ENCODE measurements at places on chromosomes 12 and 14.
A peak's percentile ranks its signal among the peaks of the same experiment; 100 is the strongest.

DNA sequence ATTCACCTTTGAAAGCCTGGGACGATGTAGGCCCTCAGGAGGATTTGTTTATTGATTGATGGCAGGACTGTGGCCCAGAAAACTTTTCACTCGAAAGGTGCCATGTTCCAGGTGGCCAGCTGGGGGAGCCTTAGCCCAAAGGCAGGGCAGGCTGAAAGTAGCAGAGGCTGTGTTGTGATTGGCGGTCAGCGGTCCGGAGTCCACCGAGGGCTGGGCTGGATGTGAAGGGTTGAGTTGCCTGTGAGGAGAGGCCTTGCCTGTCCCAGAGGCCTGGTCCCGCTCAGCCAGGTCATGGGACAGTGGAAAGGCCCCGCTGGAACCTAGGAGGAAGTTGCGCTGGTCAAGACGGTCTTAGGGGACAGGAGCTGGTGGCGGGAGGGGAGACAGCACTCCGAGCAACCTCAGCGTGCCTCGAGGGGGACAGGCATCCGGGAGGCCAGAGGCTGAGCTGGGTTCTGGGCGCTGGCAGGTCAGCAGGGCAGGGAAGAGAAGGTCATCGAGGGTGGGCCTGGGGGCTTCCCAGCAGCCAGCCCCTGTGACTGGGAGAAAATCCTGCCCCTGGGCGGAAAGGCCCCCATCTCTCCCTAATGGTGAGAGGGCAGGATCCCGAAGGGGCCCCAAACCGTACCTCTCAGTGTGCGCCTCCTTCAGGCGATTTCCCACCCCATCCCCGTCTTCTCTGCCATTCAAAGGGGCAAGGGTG is 26.3 kb downstream of the CMA1 start:
- DNase-seq: peak; percentile 9

GRCh38 chr12:54053751-54054741 is at the start of gene HOXC4:
Gene HOXC4 (plus strand): TSS chr12:54053835. CDS start chr12:54053923, 88 bp downstream.
- DNase-seq: no peak

GRCh38 chr14:59275668-59276067 is 87.2 kb downstream of the DAAM1 start:
- DNase-seq: no peak

DNA sequence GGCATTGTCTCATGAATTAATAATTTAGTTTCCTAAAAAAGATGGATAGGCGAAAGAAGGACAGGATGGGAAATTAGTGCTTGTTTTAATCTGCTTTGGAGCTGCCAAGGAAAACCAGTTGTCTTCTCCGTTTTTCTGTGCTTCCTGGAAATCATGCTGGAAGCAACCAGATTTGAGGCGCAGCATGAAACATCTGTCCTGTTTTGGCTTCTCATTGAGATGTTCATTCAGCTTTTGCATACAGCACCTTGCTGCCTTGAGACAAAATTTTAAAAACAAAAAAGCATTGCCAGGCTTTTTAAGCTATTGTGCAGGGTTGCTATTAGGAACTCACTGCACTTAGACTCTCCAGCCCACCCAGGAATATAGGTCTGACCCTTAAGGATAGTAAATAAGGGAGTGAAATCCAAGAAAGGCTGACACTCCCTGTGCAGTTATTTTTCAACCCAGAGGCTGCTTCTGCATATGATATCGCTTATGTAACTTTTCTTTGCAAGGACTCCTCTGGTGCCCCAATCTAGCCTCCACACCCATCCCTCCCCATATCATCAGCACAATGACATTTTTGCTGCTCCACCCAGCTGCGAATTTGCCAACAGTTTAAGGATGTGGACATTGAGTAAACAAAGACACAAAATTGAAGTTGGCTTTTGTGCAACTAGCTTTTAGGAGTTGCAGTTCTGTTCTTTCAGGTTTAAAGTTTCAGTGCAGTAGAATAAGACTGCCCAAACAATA is 46.9 kb upstream of the MDM1 start:
- no peak for DNase-seq

- DNase-seq: peak; percentile 84
Observed at GRCh38 chr14:24392325-24393091, 6.3 kb upstream of the NYNRIN start.

DNA sequence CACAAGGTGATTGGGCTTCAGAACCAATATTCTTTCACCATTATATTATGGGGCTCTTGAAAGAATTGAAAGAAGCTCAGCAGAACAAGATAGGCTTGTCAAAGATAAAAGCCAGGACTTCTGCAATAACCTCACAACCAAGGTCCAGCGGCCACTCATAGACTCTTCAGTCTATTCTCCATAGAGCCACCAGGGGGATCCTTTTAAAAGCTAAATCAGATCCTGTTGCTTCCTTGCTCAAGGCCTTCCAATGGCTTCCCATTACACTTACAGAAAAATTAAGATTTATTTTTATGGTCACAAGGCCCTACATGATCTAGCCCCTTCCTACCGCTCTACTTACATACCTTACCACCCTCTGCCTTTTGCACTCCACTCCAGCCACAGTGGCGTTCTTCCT is 169.6 kb downstream of the C12orf42 start:
- no peak for DNase-seq

DNA sequence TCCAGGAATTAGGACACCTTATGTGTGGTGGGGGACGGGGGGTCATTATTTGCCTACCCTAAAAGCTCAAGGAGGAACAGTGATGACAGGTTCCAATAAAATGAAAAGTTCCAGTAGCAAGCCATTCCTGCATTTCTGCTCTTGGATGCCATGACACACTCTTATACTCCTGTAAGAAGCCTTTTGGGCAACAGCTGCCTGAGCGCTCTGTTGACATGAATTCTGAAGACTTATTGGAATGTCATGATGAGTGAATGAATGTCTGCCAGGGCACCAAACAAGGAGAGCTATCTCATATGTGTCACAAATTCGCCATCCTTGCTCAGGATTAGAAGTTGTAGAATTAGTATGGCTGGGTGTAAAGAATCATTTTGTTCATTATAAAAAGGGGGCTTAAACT is 36.3 kb downstream of the PTGER2 start:
- no peak for DNase-seq

DNA sequence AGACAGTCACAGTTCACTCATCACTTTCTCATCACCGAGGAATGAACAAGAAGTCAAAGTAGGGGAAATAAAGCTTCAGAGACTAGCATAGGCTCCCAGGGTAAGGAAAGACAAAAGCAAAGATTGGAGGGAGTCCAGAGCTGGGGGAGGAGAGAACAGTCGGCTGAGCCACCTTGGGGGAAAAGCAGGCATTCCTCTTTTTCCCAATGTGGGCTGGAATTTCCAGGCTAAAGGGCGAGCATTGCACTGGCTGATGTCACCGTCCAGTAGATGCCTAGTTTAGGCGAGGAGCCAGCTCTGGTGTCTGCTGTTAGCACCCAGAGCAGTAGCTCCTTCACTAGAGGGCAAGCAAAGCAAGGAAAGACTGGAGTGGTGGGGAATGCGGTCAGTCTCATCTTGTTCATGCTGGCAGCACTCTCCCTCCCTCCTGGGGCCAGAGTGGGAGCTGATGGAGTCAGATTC is 8.5 kb upstream of the KRT75 start:
- no peak for DNase-seq

DNA sequence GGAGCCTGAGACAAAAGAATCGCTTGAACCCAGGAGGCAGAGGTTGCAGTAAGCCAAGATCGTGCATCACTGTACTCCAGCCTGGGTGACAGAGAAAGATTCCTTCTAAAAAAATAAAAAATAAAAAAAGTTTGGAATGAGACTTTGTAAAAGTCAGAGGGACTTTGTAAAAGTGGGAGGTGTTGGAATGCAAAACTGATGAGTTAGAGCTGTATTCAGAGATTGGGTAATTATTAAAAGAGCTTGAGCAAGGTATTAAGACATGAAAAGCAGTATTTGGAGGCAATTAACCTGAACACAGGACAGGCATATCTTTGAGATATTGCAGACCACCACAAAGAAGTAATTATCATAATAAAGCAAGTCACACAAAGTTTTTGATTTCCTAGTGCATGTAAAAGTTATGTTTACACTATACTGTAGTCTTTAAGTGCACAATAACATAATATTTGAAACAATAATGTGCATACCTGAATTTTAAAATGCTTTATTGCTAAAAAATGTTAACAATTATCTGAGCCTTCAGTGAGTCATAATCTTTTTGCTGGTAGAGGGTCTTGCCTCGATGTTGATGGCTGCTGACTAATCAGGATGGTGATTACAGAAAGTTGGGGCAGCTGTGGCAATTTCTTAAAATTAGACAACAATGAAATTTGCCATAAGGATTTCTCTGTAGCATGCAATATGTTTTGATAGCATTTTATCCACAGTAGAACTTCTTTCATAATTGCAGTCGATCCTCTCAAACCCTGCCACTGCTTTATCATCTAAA is 33.1 kb downstream of the PHLDA1 start:
- DNase-seq: no peak
